SJSA1 (cell line): ENCODE measurements at places on chromosomes 1 and 21. TPM values are rescaled to one million over a fixed set of nuclear protein-coding genes. Genes with fewer than 3 reads are reported as not detected.

Gene COL9A2
- total RNA-seq = 0.06 and 0.39 TPM in 2 replicates

Gene PLA2G2F
- total RNA-seq = not detected in 2 replicates

Gene MX2
- total RNA-seq = not detected in 2 replicates

Gene DRAXIN
- total RNA-seq = not detected in 2 replicates

DNA sequence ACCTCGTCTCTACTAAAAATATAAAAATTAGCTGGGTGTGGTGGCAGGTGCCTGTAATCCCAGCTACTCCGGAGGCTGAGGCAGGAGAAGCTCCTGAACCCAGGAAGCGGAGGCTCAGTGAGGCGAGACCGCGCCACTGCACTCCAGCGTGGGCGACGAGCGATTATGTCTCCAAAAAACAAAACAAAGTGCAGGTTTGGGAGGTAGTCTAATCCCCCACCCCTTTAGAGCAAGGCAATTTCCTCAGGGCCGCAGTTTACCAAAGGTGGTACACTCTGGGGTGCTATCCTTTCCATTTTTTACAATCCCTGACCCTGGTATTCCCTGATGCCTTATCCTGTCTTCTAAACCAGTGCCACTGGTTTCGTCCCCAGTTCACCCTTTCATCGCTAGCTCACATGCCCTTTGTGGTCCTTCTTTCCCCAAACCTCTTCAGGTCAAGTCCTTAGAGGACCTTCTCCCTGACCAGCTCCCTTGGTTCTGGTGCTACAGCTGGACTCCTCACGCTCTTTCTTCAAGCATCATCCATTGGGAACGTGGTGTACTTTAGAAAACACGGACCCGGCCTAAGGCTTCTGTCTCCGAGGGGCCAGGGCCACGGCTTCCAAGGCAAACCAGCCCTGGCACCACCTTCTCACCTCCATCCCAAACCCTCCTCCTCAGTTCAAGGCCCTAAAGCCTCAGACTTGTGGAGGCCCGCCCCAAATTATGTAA is 873 bp downstream of the IFT25 start:
- peaks cover 35% of the 10 kb centered on the region for H3K36me3 ChIP-seq

DNA sequence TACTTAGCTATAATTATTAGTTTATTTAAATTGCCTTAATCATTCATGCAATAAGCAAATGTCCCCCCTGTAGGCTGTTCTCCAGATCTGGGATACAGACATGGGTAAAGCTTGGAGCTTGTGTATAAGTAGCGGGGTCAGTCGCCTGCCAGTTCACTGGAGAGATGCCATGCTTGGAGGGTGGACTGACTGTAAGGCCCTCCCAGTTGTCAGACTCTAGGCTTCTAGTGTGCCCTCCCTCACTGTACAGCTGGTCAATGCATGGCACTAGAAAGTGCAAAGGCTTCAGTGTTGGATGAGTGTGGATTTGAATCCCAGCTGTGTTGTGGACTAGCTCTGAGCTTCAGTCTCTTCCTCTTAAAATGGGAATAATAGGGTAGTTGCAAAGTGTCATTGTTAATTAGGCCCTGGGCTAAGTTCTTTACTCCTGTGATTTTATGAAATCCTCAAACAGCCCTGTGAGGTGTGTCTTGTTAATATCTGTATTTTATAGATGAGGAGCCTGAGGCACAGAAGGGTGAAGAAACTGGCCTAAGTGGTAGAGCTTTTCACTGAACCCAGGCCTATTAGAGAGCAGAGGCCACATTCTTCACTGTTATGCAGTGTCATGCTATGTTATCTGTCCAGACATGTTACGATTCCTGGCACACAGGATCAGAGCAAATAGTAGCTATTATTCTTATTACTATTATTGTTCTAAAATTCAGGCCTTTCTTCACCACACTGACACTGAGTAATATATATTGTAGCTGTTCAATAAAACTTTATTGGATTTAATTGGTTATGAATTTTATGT is 85.9 kb downstream of the ROR1 start:
- H3K27me3 ChIP-seq = 0 out of 2 replicates have a peak, but pooled peaks cover 2% of the 10 kb centered on the region
- H3K36me3 ChIP-seq = no peaks in the 10 kb centered on the region
- no peak overlapping the region for H3K4me3 ChIP-seq
- no peak for DNase-seq
- no peak overlapping the region for H3K27ac ChIP-seq

DNA sequence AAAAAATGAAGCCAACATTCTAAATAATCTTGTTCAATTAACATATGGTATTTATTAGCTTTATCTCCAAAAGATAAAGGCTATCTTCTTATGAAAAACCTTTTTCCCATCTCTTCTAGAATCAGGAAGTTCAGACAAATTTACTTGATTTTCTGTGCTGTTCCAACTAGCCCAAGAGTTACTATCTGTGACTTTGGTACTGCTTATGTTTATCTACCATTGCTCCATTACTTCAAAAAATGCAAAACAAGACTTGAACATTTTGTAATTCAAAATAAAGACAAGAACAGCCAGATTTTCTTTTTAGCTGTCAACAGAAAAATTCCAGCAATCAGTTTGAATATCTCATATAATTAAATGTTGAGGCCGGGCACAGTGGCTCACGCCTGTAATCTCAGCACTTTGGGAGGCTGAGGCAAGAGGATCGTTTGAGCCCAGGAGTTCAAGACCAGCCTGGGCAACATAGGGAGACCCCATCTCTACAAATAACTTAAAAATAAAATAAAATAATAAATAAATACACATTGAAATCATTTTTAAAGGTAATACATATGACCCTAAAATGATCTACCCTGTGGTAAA is 188.5 kb downstream of the LTN1 start:
- no peak for DNase-seq
- no peaks in the 10 kb centered on the region for H3K27me3 ChIP-seq
- H3K4me1 ChIP-seq = peaks cover 23% of the 10 kb centered on the region
- no peak overlapping the region for H3K4me3 ChIP-seq
- peak overlapping the region; percentile 84; the same call in 1 of the 2 replicates for H3K27ac ChIP-seq

DNA sequence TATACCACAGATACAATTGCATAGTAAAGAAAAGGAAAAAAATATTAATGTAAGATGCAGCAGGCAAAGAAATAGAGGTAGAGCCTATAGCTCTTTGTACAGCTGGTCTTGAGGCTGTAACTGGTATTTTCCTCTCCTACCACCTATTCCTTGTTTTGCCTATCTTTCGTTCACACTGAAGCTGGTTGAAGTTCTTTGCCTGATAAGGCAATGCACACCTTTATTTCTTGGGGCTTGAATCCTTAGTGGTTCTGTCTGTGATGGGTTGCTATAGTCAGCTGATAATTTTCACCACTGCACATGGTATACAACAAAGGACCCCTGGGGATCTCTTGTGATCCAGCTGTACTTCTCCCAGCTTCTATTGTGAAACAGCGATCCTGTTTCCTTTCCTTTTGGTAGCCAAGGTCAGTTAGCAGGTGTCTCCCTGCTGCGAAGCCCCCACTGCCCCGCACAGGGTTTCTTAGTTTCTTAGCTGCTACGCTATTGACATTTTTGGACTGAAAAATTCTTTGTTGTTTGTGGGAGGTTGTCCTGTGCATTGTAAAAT is 9.9 kb upstream of the TSNAX start:
- no peaks in the 10 kb centered on the region for H3K36me3 ChIP-seq
- H3K27me3 ChIP-seq = no peaks in the 10 kb centered on the region; the same call in 1 of the 2 replicates
- H3K4me3 ChIP-seq = no peak overlapping the region

GRCh38 chr1:208276757-208277435 is 32.7 kb upstream of the PLXNA2 start:
- no peaks in the 10 kb centered on the region for H3K27me3 ChIP-seq
- H3K4me1 ChIP-seq = peaks cover 9% of the 10 kb centered on the region; the same call in 1 of the 2 replicates

GRCh38 chr1:25564777-25565574 is 21.6 kb downstream of the LDLRAP1 start:
- H3K27ac ChIP-seq = no peak overlapping the region
- no peak overlapping the region for H3K4me3 ChIP-seq
- peaks cover 18% of the 10 kb centered on the region for H3K4me1 ChIP-seq
- H3K27me3 ChIP-seq = no peaks in the 10 kb centered on the region
- no peak for DNase-seq
- H3K36me3 ChIP-seq = peaks cover 7% of the 10 kb centered on the region

DNA sequence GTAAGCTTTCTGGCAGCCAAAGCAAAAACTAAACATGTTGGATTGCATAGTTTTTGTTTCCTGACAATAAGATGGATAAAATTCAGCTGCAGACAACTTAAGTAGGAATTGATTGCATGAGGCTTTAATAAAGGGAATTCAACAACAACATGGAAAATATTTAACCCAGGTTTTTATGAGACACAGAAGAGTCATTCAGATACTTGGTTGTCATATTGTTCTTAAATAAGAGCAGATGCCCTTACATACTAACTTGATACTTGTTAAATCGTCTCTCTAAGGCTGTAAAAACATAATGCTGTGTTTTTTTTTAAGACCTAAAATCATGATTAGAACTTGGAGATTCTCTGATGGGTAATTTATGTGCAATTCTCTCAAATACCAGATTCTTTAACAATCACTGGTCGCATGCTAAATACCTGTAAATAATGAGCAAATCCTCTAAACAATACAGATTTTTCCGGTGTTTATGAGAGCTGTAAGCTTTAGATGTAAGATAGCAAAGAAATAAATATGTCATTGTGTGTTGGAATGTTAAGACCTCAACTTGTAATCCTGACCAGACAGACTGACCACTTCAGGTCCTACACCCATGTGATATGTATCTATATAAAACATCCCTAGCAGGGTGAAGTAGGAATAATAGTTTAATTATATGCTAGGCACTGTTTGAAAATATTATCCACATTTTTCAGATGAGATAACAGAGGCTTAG is 37.8 kb upstream of the CD34 start:
- H3K4me1 ChIP-seq = peaks cover 52% of the 10 kb centered on the region
- no peak overlapping the region for H3K4me3 ChIP-seq
- no peaks in the 10 kb centered on the region for H3K36me3 ChIP-seq
- H3K27ac ChIP-seq = peak overlapping the region; percentile 56
- H3K27me3 ChIP-seq = no peaks in the 10 kb centered on the region
- peak; percentile 56 for DNase-seq

DNA sequence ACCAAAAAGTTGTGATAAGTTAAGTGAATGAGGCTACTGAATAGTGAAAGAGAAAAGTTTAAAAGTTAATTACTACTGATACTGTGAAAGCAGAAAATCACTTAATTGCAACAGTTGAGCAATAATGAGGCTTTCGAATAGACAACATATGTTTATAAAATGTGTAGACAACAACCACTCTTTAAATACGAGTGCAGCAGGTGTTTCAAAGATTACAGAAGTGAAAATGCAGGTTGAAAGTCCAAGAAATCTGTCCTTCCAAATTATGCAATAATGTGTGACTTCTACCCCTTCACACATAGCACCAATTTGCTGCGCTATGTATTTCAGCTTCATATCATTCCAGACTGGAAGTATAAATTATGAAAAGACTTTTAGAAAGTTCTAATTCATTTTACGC is 213.0 kb downstream of the COL24A1 start:
- no peaks in the 10 kb centered on the region for H3K36me3 ChIP-seq
- H3K4me3 ChIP-seq = no peak overlapping the region
- H3K4me1 ChIP-seq = no peaks in the 10 kb centered on the region
- H3K27ac ChIP-seq = no peak overlapping the region
- no peak for DNase-seq

DNA sequence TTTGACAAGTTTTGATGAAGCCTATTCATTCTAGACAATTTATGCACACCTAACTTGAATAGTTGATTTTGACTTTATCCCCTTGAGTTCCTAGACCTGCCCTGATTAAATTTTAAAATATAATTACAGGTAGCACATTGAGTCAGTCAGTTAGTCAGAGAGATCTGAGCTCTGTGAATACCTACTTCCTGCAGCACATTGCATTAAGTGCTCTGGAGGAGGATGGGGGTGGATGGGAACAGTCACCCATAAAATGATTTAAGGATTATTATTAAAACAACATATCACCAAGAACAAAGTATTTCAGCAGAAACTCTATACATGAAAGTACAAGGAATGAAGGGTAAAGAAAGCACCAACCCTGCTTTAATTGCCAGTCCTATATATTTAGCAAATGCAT is 11.8 kb upstream of the RPF1 start:
- no peak overlapping the region for H3K27ac ChIP-seq
- H3K36me3 ChIP-seq = no peaks in the 10 kb centered on the region
- no peaks in the 10 kb centered on the region for H3K4me1 ChIP-seq

GRCh38 chr1:174769961-174770549 is 229.7 kb upstream of the CACYBP start:
- DNase-seq = no peak
- no peak overlapping the region for H3K27ac ChIP-seq
- no peak overlapping the region for H3K4me3 ChIP-seq
- no peaks in the 10 kb centered on the region for H3K4me1 ChIP-seq
- H3K27me3 ChIP-seq = no peaks in the 10 kb centered on the region
- no peaks in the 10 kb centered on the region for H3K36me3 ChIP-seq

GRCh38 chr1:109721042-109721441 is 9.0 kb downstream of the GSTM5 start:
- peaks cover 20% of the 10 kb centered on the region for H3K4me1 ChIP-seq
- H3K27me3 ChIP-seq = no peaks in the 10 kb centered on the region
- no peak overlapping the region for H3K4me3 ChIP-seq
- no peak for DNase-seq
